Left colon (tissue), 2 donors: ENCODE measurements at places on chromosomes 3 and 15.

DNA sequence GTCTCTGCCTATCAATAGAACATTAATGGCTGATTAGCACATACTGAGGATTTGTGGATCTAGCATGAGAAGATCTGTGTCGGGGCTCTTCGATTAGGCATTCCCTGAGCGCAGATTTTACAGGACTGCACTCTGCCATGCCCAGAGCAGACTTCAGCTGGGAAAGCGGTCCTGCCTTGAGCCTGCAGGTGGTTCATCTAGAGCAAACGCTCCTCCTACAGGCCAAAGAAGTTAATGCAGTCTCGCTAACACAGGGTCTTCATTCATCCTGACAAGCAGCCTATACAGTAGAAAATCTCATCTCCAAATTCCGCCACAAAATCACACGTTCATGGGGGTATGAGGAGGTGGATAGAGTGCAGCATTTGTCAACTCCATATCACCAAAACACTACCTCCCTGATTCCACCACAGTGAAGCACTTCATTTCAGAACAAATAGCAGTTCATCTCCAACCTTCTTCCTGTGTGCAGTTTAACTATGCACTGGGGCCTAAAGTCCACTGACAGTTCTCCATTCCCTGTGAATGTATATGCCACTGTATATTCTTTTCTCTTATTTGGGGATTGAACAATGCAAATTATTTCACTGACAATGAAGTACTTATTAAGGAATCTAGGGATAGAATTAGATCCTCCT, 405.8 kb downstream of the IGSF11 start:
- peak; percentile 33 for DNase-seq

DNA sequence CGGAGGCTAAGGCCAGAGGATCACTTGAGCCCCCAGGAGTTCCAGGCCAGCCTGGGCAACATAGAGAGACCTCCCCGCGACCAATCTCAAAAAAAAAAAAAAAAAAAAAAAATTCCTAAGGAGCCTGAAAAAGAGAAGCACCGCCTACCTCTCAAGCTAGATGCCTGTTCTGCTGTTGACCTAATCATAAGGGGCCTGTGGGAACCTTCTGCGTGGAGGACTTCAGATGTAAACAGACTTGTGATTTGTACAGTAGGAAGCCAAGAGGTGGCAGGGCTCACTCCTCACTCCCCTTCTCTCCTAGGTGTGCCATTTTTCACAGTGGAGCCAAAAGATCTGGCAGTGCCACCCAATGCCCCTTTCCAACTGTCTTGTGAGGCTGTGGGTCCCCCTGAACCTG, 3.2 kb downstream of the TYRO3 start:
- no peak for DNase-seq

- DNase-seq, result no peak
Measured at GRCh38 chr3:66531256-66531655, 30.4 kb upstream of the LRIG1 start.

DNA sequence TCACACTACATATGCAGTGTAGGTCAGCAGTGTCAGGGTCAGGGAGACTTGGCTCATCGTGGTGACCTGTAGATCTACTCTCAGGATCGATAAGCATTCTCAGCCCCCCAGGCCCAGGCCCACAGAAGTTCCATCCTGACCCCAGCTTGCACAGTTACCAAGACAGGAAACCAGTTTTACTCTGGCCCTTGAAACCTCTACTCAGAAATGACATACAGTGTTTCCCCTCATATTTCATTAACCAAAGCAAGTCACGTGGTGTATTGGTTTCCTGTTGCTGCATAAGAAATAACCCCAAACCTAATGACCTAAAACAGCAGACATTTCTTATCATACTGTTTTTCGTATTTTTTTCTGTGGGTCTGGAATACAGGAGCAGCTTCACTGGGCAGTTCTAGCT, 242.2 kb downstream of the SLCO3A1 start:
- no peak for DNase-seq

DNA sequence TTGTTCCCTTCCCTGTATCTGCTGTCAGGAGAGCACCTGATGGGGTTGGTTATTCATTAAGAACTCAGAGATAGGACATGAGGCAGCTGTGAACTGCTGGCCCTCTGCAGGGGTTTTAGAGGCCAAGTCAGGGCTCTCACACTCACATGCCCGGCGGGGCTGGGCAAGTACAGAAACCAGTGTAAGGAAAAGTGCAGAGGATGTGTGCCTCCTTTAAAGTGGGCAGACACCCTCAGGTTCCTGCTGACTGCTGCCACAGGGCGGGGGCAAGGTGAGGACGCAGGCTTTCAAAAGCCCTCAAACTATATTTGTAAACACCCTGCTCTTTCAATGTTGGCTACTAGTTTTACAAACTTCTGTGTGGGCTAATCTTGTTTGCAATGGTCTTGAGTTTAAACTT, 22.4 kb downstream of the CXCR6 start:
- DNase-seq, result no peak

GRCh38 chr15:92811148-92811913, 88.8 kb upstream of the CHD2 start:
- no peak for DNase-seq

DNA sequence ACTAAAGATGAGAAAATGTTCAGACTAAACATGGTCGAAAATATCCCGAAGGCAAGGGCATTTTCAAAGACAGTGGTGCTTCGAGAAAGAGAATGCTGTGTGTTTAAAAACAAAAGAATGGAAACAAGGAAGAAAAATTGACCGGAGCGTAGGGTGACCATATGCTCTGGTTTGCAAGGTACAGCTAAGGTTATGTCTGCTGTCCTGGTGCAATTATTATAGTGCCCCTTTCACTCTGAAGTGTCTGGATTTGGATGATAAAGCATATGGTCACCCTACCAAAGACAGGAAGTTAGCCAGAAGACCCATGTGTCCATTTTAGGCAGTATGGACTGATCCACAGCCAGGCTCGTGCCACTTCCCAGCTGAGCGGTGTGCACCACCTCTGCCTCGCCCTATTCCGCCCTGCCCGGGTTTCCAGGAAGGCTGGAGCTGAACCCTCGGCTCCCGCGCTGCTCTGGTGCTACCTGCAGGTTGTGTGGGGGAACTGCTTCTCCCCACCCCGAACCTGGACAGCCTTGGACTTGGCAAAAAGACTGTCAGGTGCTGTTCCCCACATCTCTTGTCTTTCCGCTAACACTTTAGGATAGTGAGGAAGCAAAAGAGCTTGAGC, 25.2 kb downstream of the GOLGA6D start:
- DNase-seq, result peak; percentile 81

- DNase-seq, result no peak
Measured at GRCh38 chr3:4079339-4080195, 223.6 kb upstream of the SETMAR start.

DNA sequence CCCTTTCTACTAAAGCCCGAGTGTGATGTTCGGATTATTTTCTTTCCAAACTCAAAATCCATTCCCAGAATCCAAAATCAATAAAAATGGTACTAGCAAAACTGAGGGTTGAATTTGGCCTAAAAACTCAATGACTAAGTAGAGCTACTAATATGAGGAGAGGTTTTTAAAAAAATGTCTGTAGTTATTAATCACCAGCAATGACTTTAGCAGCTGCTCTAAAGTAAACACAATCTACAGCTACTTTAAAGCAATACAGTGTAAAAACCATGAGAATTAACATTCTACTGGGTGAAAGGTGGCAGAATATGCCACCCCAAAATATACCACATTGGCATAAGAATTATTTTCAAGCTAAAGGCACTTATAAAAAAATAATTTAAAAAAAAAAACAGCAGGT, 23.5 kb downstream of the FHIT start:
- DNase-seq, result no peak

- no peak for DNase-seq
Measured at GRCh38 chr3:23248594-23249131, 45.5 kb downstream of the UBE2E2 start.

- no peak for DNase-seq
Measured at GRCh38 chr15:65285291-65286068, 1.2 kb downstream of the PARP16 start.

GRCh38 chr3:99633887-99634558, 4.4 kb upstream of the COL8A1 start:
- DNase-seq, result no peak

- DNase-seq, result peak; percentile 24
Measured at GRCh38 chr15:82919231-82919886, 33.2 kb downstream of the HOMER2 start.

- no peak for DNase-seq
Measured at GRCh38 chr3:140953028-140953960, 11.7 kb downstream of the SLC25A36 start.

DNA sequence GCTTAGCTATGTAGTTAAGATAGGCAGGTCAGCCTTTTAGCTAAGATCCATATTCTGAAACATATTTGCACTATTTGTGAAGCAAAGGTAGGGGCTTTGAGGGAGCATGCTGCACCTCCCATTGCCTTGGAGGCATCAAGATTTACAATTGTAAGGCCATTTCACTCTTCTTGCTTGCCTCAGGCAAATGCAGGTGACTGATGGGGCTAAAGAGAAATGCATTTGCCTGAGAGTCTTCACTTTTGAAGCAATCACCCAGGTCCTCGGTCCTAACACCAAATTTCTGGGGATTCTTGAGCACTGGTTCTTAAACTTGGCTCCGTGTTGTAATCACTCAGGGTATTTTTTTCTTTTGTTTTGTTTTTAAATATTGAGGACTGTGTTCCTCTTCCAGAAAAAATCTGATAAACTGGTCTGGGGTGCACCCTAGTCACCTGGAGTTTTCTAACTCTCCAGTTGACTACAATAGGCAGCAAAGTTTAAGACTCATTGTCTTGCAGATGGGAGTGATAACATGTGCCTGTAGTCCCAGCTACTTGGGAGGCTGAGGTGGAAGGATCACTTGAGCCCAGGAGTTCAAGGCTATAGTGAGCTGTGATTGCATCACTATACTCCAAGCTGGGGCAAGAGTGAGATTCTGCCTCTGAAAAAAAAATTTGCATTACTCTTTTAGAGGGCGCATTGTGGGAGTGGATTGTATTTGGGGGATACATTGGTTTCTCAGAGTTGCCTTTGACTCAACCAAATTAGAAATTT, 68.1 kb downstream of the EOMES start:
- DNase-seq, result no peak

GRCh38 chr3:184760337-184761074, 48.6 kb upstream of the MAGEF1 start:
- no peak for DNase-seq

- DNase-seq, result no peak
Measured at GRCh38 chr15:63458026-63458425, 46.4 kb upstream of the USP3 start.

DNA sequence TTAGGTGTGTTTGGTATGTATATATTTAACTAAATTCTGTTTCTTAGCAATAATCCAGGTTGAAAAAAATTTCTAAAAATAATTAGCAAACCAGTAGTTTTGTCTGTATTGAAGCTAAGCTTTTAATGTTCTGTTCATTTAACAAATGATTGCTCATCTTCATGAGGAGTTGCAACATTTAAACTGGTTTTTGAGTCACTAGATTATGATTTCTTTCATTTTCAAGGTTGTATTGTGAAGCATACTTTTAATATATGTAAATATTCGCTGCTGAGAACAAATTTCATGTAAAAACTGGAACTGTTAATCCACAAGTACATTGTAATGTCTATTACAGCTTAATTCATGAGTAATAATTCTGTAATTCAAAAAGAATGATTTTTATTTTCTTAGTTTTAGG, 192.7 kb downstream of the MBNL1 start:
- no peak for DNase-seq

GRCh38 chr15:49645941-49646340, 25.1 kb downstream of the DTWD1 start:
- peak; percentile 21 for DNase-seq

DNA sequence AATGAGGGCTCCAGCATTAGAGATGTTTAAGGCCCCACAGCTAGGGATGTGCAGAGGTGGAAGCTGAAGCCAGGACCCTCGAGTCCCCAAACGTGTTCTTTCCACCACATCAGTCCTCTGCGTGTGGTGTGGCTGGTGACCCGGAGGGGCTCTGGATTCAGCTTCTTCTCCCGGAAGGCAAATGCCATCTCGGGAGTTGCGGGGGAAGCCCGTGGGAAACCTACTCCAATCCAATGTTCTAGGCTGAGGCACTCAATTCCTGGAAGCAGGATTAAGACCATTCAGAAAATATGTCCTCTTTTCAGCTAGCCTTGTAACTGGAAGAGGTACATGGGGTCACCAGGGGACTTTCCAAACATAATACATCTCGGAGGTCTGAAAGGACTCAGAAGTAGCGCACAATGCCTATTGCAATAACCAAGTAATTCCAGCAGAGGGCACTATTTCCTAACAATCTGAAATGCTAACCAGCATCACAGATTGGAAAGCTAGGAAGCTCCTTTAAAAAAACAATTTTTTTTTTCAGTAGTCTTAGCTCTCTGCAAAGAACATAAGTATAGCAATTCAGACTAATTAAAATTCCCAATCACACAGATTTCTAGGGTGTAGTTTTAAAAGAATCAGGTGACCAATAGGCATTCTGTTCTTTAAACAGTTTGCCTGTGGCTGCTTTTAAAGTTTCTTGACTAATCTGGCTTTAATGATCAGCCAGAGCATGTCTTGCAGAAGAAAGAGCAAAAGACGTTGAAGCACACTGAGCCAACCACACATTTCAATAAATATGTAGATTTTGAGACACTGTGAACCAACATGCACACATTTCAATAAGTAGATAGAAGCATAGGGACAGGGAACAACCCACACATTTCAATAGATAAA, 36.1 kb downstream of the BNC1 start:
- DNase-seq, result no peak

DNA sequence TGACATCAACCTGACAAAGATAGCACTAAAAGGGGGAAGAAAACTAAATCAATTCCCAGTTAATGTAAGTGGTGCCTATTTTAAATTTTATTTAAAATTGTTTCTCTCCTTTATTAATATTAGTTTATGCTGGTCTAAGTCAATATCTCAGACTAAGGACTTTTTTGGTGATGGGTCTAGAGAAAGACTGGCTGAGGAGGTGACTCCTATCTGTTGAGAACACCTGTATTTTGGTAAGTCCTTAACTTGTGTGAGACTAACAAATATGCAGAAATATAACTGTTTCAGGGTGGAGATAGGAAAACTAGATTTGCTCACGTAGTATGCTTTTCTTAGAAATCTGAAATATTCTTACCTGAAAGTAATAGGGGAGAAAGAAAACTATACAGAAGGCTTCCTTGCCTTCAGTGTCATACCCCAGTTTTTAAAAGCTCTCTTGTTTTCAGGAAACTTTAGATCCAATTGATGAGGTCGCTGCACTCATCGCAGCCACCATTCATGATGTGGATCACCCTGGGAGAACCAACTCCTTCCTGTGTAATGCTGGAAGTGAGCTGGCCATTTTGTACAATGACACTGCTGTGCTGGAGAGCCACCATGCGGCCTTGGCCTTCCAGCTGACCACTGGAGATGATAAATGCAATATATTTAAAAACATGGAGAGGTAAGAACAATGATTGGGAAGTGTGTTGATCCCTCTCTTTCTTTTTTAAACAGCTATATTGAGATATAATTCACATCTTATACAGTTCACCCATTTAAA, 138.9 kb downstream of the PDE8A start:
- DNase-seq, result no peak

DNA sequence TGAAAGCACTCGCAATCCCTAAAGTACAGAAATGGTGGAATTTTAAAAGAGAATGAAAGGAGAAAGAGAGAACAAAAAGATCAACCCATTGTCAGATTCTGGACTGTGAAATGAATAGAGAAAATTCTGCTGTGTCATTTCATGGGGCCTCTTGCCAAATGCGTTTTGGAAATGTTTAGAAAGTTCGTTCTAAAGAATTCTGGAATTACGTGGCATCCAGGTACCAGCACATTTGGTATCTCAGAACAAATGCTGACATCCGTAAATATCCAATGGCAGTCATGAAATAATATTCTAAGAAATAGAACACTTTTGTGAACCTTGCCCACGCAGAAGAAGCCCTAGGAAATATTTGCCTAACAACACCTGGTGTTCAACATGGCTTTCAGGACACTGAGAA, 219.2 kb downstream of the P3H2 start:
- no peak for DNase-seq

GRCh38 chr3:64082961-64083541, 59.8 kb upstream of the PSMD6 start:
- no peak for DNase-seq
